ENCODE measurements at places on chromosomes 11 and 22.
A peak's percentile ranks its signal among the peaks of the same experiment; 100 is the strongest.

- DNase-seq: no peak
Measured at GRCh38 chr22:22870577-22871404, 16.8 kb upstream of the IGLL5 start.

- DNase-seq: peak; percentile 53
Measured at GRCh38 chr11:44572884-44573283, 7.4 kb downstream of the CD82 start.

DNA sequence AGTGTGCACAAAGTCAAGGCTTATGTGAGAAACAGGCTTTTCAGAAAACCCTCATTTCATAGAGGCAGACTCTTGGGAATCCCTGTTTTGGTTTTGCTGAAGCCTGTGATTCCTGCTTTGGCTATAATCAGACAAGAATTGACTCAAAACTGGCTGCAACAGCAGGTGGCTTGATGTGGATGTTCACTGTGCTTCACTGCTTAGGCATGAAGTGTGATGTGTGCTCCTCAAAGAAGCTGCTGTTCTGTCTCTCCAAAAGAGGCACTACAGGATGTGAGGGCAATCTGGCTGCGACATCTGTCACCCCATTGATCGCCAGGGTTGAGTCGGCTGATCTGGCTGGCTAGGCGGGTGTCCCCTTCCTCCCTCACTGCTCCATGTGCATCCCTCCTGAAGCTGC is 103.5 kb downstream of the C11orf58 start:
- no peak for DNase-seq

- no peak for DNase-seq
Measured at GRCh38 chr22:43292630-43293018, 50.5 kb downstream of the SCUBE1 start.

GRCh38 chr22:41425660-41426365 is 20.8 kb downstream of the TOB2 start:
- DNase-seq: peak; percentile 52
